ENCODE measurements at places on chromosomes 1 and 21.

GRCh38 chr1:17075470-17076255 lies 21.8 kb upstream of the SDHB start:
- no peak for DNase-seq

DNA sequence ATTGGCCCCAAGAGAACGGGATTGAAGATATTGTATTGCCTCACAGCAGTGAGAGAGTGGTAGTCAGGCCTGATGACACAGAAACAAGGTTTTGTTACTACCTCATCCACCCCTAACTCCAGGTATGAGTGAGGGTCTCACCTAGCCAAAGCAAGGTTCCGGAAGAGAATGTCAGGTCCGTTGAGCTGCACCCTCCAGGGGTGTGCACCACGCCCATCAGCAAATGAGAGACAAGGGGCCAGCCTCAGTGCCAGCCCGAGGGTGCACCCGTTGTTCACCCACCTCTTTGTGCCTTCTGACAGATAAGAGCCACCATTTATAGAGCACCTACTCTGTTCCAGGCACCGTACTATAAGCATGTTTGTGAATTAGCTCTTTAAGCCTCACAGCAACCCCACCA lies 121.9 kb upstream of the IPO9 start:
- DNase-seq, result no peak

GRCh38 chr1:218371927-218372672 lies 27.0 kb downstream of the TGFB2 start:
- DNase-seq, result no peak

GRCh38 chr1:247270003-247270402 lies 14.1 kb downstream of the VN1R5 start:
- DNase-seq, result no peak

DNA sequence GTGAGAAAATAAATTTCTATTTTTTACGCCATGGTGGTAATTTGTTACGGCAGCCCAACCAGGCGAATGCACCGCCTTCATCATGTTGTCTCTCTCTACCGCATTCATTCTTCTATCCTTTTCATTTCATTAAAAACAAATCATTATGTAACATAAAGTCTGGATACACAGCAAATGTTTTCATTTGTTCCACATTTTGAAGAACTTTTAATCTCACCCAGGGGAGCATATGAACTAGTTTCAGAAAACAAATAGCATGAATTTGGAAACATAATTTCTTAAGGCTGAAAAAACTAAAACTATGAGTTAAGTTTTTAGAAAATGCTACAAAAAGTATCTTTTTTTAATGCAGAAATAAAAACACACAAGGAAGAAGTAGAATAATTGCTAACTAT lies 11.2 kb upstream of the OR2B11 start:
- DNase-seq, result no peak

DNA sequence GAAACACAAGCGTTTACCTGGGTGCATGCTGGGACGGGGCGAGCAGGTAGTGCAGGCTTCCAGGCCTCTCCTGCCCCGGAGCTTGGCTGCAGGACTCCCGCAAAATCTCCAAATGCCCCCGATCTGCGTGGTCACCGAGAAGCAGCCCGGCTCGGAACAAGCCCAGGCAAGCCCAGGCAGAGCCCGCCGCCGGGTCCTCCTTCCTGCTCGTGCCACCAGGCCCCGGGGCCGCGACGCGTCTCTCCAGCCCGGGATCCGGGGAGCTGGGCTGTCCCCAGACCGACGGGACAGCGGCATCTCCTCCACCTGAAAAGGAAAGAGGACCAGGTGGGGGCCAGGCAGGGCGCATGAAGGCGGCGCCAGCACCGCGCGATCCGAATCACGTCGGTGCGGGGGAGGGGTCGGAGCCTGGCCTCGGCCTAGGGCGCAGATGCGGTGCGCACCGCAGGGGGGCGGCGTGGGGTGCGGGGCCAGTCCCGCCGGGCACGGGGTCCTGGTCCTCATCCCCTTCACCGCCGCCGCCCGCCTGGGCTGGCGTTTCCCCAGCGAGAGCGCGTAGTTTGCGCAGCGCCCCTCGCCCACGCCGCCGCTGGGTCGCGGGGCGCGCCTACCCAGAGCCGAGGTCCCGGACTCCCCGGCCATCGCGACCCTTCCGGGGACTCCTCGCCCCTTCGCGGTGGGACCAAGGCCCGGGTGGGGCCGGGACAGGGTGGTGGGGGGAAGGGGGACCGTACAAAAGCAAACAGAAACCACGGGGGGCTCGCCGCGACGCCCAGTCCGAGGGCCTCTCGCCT lies 52.4 kb upstream of the H6PD start:
- DNase-seq, result no peak

- DNase-seq, result no peak
Observed at GRCh38 chr1:33242652-33243051, 13.6 kb upstream of the ZNF362 start.

DNA sequence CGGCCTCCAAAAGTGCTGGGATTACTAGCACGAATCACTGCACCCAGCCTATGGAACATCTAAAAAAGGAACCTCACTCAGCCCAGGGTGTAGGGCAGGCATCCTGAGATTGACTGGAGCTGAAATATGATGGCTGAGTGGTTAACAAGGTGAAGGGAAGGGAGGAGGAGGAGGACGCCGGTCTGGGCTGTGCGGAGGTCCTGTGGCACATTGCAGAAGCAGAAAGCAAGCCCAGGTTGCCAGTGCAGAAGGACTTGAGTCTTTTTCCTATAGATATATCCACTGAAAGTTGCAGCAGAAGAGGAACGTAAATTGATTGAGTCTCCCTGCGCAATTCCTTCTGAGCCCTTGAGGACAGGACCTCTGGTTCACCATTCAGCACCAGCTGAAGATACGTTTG lies 1.5 kb upstream of the KIF17 start:
- DNase-seq, result no peak

GRCh38 chr1:15258833-15259621 lies 12.0 kb downstream of the FHAD1 start:
- no peak for DNase-seq

DNA sequence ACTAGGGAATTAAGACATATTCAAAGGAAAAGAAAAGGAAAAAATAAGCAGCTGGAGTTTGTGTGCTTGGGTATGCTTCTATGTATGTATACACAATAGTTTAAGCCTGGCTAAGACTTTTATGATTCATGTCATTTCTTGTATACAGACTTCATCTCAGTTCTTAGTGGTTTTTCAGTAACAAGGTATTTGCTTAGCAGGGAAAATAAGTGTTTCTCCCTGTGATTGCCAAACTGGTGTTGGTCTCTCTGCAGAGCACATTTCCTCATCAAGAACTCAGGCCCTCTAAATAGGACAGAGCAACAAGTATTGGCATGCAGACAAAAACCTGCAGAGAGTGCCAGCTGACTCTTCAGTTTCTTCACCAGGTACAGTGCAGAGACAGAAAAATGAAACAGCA lies 484.4 kb upstream of the ZRANB2 start:
- no peak for DNase-seq

DNA sequence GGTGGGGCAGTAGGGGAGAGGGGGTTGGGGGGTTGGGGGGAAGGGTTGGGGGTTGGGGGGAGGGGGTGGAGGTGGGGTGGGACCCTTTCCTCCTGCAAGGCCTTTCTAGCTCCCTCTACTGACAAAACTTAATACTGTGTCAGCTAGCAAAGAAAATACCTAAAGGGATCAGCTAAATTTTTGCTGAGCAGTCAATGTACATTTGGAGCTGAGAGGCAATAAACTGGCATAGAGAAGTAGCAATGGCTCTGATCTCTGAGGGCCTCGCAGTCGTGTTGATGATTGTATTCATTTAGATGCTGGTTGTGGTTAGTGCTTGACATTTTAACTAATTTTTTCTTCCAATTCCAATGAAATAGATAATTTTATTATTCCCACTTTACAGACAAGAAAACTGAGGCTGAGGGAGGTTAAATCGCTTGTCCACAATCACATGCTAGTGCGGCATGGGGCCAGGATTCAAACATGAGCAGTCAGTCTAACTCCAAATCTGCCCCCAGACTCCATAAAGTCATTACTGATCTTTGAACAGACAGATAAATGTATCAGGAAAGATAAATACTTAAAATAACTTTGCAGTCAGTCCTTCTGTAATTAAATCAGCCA lies 357.1 kb downstream of the DISC1 start:
- no peak for DNase-seq

DNA sequence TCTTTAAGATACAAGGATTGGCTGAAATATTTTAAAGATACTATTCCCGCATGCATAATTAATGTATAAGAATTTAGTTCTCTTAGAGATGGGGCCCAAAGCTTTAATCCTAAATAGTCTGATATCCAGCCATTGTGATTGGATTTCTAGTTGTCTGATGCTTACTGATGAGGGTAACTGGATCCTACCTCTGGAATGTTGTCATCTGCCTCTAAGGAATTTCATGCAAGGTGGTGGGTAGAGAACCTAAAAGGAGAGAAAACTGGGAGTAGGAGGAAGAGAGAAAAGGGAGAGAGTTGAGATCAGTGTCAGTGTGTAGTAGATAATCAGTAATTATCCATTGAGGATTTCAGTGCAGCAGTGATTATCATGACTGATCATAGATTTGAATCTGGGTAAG lies 295.5 kb downstream of the KCNT2 start:
- DNase-seq, result no peak

DNA sequence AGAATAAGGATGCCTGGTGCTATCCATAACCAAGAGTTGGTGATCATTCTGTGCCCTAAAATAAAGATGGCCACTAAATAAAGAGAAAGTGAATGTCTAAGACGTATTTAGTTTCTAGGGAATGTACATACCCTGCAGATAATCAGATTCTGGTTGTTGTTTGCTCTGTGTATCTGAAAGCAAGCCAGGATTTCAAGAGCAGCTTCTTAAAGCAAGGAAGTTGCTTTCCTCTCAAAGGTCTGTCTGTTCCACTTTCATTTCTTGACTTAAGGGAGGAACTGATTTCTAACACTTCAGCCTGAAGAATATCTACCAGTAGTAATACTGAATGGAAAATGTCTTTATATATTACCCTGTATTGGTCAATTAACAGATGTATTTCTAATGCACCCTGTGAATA lies 88.8 kb downstream of the KIF1B start:
- no peak for DNase-seq

GRCh38 chr1:201774983-201775344 lies 54.0 kb upstream of the IPO9 start:
- DNase-seq, result no peak

DNA sequence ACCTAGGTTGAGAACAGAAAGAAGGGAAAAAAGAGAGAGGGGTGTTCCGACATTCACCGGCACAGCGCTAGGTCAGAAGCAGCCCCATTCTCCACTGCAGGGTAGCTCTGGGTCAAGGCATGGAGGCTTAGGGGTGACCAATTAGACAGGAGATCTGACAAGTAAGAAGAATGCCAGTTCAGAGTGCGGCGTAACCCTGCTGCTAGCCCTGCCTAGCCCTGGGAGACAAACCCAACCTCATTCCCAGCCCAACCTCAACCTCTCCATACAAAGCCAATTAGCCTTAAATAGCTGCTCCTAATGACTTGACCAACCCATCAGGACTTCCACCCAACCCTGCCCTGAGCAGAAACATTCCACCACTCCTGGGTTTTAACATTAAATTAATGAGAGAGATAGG lies 3.4 kb downstream of the PRELP start:
- no peak for DNase-seq

DNA sequence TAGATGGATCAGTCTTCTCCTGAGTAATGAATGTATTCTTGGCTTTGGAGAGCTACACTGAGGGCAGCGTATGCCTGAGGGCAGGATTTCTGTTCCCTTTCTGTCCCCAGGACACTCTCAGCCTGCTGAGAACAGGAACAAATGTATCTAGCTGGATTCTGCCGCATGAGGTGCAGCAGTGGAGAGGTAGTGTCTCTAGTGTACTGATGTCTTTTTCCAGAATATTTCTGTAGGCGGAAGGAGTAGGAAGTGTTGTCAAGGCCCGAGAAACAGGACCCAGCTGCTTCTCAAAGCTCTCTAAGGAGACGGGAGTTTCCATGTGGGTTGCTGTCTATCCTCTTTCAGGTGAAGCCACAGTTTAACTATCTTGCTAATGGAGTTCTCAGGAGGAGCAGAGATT lies 65.5 kb downstream of the MT1HL1 start:
- DNase-seq, result no peak

DNA sequence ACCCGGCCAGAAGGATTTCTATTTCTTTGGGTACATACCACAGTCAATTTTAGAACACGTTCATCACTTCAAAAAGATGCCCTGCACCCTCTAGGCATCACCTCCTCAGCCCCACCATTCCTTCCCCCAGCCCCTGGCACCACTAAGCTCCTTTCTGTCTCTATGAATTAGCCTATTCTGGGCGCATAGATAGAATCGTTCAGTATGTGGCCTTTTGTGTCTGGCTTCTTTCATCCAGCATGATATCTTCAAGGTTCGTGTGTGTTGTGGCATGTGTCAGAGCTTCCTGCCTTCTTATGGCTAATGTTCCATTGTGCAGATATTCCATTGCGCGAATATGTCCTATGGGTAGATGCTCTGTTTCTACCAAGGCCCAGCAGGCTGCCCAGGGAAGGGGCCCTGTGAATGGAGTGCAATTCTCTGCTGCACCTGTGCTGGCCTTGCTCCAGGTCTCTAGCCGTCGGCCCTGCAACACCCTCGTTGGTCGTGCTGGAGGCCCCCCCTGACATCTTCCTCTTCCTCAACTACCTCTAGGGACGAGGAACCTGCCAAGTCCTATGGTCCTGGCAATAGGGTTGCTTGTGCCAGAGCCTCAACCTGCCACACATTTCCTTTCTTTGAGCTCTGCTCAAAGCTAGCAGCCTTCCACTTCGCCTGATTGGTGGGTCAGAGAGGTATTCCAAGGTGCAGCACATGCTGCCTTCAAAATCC lies 113.5 kb downstream of the RIPK4 start:
- DNase-seq, result no peak

DNA sequence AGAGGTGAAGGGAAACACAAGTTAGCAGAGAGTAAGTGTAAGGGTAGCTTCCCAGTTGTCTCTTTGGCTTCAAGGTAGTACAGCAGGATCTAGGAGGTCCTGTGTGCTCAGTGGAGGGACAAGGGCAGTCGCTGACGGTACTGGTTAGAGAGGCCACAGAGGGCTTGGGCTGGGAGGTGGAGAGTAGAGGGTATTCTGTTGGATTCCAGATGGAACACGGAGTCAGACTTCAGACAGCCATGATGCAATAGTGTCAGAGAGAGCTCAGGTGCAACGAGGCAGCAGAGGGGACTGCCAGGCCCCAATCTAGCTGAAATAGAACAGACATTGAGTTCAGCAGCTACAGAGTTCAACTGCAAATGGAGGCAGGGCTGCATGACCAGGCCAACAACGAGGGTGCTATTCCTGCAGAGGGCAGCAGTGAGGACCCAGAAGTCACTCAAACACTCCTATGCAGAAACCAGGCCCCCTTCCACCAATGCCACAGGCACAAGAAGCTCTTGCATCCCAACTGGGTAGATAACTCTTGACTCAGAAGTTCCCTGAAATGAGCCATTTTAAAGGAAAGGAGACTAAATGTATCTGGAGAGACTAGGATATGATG lies 325.0 kb upstream of the ESRRG start:
- DNase-seq, result no peak

DNA sequence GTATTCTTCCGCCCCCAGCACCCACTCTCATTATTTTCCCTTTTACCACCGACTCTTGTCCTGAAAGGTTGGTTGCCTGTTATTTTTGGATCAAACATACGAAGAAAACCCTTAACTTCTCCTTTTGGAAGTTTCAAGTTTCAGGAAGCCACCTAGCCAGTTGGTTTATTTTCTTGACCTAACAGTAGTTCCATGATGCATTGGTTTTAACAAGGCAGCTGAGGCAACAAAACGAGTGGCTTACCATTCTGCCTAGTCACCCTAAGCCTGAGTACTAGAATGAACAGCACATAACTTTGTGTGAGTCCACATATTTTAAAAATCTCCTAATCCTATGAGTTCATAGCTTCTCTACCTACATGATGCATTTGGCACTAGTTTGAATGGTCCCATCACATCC lies 28.9 kb downstream of the OLFM3 start:
- no peak for DNase-seq
